ENCODE measurements at places on chromosomes 5 and 9.

GRCh38 chr9:120544441-120544840 is 35.5 kb downstream of the CDK5RAP2 start:
- DNase-seq, result no peak

- DNase-seq, result no peak
These were observed 28.2 kb downstream of the RGS7BP start for GRCh38 chr5:64534033-64534432.

DNA sequence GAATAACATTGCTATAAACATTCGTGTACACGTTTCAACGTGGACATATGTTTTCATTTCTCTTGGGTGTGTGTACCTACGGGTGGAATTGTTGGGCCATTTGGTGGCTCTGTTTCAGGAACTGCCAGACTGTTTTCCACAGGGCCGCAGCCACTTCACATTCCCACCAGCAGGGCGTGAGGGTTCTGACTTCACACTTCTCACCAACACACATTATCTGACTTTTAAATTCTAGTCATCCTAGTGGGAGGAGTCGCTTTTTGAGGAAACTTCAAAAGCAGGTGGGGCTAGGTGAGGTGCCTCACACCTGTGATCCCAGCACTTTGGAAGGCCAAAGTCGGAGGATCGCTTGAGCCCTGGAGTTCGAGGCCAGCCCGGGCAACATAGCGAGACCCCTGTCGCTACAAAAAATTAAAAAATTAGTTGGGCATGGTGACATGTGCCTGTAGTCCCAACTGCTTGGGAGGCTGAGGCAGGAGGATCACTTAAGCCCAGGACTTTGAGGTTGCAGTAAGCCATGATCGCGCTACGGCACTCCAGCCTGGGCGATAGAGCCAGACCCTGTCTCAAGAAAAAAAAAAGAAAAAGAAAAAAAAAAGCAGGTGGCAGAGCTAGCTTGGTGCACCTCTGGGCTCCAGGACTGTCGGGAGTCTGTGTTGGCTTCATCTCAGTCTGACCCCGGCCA is 28.5 kb downstream of the TSPAN17 start:
- DNase-seq, result peak; percentile 49

DNA sequence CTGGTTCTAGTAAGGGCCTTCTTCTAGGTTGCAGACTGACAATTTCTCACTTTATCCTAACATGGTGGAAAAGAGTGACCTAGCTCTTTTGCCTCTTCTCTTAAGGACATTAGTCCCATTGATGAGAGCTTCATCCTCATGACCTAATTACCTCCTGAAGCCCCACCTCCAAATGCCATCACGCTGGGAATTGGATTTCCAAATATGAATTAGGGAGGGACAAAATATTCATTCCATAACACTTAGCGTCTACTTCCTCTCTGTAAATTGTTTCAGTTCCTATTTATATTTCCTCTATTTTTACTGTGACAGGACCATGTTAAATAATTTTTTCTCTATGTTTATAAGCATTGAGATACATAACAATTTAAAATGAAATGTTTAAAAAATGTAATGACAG is 408.8 kb downstream of the CDH10 start:
- DNase-seq, result peak; percentile 15

GRCh38 chr9:37953206-37953774 is 49.4 kb upstream of the SLC25A51 start:
- no peak for DNase-seq

All from fibroblast of skin of right biceps (primary cell).